Thymus (tissue), 14 donors: ENCODE measurements at places on chromosomes 7 and 10. TPM values are rescaled to one million over a fixed set of nuclear protein-coding genes. Genes with fewer than 3 reads are reported as not detected.
A peak's percentile ranks its signal among the peaks of the same experiment; 100 is the strongest.

Gene ITGB8
- total RNA-seq: 2.3 TPM

Gene SVOPL
- total RNA-seq: 1.7 TPM

Gene NODAL
- 0.28 TPM for total RNA-seq

GRCh38 chr7:43522406-43523156 lies 60.3 kb upstream of the STK17A start:
- no peak overlapping the region for H3K4me3 ChIP-seq
- no peak for DNase-seq
- H3K27ac ChIP-seq: no peak overlapping the region
- no peaks in the 10 kb centered on the region for H3K36me3 ChIP-seq
- peaks cover 2% of the 10 kb centered on the region for H3K27me3 ChIP-seq

- H3K4me3 ChIP-seq: peak overlapping the region; percentile 69
- H3K27ac ChIP-seq: peak overlapping the region; percentile 56
- peaks cover 15% of the 10 kb centered on the region for H3K36me3 ChIP-seq
- H3K27me3 ChIP-seq: no peaks in the 10 kb centered on the region
- DNase-seq: no peak
These were observed 495 bp downstream of the EIF3B start for GRCh38 chr7:2354939-2355704.

DNA sequence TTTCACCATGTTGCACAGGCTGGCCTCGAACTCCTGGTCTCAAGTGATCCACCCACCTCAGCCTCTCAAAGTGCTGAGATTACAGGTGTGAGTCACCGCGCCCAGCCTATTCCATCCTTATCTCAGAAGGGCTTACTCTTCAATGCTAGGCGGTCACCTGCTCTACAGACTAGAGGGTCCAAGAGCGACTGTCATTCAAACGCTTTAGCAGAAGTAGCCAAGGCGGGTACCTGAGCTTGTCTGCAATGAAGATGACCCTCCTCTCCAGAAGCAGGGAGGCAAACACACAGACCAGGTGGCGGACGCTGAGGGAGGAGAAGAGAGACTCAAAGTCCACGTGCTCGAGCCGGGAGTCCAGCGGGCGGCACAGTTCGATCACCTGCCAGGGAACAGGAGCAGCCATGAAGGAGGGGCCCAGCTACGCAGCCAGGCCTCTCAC lies 65.1 kb upstream of the MKRN1 start:
- H3K27ac ChIP-seq: no peak overlapping the region
- no peak overlapping the region for H3K4me3 ChIP-seq
- peaks cover 17% of the 10 kb centered on the region for H3K27me3 ChIP-seq
- no peaks in the 10 kb centered on the region for H3K4me1 ChIP-seq
- no peaks in the 10 kb centered on the region for H3K36me3 ChIP-seq
